ENCODE measurements at places on chromosomes 1 and 21.

- no peak for DNase-seq
These were observed 42.7 kb downstream of the CENPF start for GRCh38 chr1:214645712-214646111.

DNA sequence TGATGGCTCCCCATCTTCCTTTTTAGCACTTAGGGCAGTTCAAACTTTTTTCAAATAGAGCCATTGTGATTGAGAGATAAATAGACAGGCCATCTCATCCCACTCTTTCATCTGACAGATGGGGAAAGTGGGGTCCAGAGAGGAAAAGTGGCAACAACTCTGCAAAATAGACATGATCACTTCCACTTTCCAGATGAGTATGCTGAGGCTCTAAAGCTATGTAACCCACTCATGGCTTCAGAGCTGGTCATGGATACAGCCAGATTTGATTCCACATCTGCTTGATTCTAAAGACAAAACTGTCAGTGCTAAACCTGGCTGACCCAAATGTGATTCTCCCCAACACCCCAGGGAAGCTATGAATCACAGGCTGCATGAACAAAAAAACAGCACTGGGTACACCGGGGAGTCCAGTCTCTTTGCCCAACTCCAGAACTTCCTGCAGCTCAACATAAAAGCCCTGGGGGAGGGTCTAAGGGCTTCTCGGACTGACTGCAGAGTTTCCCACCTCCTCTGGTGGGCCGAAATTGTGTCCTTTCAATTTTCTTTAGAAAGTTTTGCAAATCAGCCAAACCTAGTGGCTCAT is 59.3 kb downstream of the PLPP3 start:
- no peak for DNase-seq

DNA sequence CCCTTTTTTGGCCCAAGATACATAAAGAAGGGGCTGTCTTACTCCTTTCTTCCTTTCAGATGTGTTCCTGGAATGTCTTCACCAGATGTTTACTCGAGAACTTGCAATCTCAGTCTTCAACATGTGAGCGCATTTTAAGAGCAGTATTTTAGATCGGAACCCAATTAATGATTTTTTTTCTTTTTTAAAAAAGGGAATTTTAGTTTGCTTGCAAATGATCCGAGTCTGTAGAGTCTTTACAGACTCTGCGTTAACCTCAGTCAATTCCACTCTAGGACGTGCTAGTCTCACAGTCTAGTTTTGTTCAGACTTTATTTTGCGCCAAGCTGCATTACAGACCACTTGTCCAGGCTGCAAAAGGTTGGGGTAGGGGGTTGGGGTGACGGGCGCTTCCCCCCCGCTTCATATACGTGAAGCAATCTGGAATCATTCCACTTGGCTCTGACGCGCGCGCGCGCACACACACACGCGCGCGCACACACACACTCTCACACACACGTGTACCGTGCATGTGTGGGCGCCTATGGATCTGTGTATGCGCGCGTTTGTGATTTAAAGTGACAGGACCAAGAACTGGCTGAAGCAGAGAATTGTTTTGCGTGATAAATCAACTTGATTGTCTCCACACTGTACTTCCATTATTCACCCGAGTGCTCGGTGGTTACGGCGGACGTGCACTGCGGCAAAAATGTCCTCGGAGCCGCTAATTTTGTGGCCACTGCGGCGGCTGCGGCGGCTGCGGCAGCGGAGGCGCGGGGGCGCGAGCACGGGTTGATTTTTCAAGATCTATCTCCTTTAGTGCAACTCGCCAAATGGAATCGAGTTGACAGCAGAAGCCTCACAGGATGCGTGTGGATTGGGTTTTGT is 25.6 kb upstream of the NFIA start:
- DNase-seq: peak; percentile 52

DNA sequence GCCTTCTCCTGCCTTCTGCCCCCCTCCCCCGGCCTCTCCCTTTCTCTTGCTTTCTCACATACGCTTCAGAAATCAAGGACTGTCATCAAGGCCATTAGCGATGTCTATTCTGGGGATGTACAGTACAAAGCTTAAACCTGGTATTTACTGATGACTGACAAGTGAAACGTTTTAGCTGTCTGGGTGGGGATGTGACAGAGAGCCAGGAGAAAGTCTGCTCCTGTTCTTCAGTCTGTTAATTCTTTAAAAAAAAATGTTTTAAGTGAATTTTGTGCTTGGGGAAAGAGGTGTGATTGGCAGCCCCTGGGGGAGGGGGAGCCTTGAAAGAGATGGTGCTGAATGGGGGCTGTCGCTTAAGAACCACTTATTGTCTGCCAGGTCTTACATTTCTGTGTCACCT is 283.0 kb upstream of the PLXNA2 start:
- no peak for DNase-seq

GRCh38 chr1:201248721-201249559 is 34.4 kb upstream of the PKP1 start:
- no peak for DNase-seq

- DNase-seq: peak; percentile 24
These were observed 106.9 kb downstream of the LTN1 start for GRCh38 chr21:28885853-28886177.

GRCh38 chr1:234724516-234725176 is 114.7 kb upstream of the IRF2BP2 start:
- no peak for DNase-seq

DNA sequence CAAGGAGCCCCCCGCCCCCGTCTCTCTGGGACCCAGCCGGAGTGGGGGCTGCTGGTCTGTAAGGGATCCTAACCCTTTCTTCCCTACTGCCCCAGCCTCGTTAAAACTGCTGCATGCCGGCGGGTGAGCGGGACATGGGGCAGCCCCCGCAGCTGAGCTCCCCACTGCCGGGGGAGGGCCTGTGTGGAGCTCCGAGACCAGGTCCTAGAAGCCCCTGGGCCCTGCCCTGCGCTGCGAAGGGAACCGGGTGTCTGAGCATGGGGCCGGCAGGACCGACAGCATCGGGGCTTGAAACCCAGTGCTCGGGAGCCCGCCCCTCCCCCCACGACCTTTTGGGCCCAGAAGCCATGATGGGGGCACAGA is 9.2 kb upstream of the COL6A1 start:
- no peak for DNase-seq

GRCh38 chr1:80048716-80049115 is 1042.2 kb upstream of the ADGRL4 start:
- no peak for DNase-seq

DNA sequence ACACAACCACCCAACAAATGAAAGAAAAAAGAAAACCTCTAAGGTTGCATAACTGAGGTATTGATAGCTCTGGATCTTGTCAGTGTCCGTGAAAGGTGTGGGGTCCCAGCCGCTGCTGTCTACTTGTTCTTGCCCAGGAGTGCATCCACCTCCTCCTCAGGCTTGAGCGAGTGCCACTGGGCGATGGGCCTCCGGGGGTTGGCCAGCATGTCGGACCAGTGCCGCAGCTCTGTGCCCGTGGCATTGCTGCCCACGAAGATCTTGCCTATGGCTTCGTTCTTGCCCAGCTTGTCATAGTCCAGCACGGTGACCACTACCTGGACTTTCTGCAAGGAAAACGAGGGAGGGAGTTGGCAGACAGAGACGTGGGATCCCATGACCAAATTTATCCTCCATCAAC is 113.6 kb downstream of the SYT2 start:
- DNase-seq: no peak

DNA sequence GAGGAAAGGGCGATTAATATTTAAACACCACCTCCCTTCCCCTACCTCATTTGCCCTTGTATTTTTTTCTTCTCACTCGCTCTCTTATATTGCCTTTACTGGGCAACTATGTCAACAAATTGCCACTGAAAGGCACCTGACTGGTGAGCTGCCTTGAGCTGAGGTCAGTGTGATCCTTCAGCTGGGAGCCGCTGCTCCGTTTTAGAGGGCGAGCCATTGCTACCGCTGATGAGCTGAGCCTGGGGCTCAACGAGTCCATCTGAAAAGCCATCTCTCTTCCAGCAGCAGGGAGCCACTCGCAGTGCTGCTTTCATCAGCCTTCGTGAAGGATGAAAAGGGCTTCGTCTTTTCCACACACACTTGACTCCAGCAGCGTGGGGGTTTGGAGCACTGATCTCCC is 108.0 kb upstream of the KIF26B start:
- DNase-seq: no peak

GRCh38 chr1:233459968-233460367 is 132.4 kb downstream of the MAP3K21 start:
- peak; percentile 2 for DNase-seq

DNA sequence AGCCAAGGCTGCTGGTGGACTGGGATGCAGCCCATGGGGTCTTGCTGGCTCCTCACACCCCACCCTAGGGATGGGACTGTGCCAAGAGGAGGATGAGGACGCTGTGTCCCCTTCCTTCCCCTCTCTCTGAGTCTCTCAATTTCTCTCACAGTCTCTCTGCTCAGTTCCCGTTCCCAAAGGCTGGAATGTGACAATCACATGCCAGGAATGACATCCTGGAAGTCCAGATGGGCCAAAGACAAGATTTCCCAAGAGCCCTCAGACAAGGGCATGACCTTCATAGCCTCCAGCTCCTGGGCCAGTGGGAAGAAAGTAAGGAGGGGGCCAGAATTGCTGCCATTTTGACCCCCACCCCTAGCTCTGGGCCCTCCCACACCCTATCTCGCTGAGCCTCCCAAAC is 7.6 kb upstream of the CDCP2 start:
- DNase-seq: peak; percentile 13

DNA sequence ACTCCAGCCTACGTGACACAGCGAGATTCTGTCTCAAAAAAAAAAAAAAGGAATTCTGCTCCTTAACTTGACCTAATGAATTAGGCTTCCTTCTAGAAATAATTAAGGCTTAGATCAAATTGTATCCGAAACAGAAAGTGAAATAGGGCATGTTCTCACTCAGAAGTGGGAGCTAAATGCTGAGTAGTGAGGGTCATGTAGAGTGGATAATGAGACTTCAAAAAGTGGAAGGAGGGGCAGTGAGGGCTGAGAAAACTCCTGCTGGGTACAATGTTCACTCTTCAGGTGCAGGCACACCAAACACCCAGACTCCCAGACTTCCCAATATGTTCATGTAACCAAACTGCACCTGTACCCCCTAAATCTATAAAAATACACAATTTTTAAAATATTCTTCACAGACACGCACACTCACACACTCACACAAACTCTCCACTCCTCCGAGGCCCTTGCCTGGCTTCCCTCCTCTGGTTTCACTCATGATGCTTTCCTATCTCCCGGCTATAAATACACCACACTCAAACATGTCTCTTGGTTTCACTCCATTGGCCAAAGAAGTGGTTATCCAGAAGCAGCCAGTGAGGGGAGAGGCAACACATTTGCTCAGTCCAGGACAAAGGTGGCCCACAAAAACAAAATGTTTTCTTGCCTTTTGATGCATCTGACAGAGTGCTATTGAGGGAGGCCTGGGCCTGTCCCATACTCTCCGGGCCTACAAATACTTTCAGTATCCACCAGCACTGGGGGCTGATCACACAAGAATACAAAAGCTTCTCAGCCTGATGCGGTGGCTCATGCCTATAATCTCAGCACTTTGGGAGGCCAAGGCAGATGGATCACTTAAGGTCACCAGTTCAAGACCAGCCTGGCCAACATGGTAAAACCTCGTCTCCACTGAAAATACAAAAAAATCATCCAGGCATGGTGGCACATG is 249.2 kb downstream of the TOMM20 start:
- DNase-seq: no peak

DNA sequence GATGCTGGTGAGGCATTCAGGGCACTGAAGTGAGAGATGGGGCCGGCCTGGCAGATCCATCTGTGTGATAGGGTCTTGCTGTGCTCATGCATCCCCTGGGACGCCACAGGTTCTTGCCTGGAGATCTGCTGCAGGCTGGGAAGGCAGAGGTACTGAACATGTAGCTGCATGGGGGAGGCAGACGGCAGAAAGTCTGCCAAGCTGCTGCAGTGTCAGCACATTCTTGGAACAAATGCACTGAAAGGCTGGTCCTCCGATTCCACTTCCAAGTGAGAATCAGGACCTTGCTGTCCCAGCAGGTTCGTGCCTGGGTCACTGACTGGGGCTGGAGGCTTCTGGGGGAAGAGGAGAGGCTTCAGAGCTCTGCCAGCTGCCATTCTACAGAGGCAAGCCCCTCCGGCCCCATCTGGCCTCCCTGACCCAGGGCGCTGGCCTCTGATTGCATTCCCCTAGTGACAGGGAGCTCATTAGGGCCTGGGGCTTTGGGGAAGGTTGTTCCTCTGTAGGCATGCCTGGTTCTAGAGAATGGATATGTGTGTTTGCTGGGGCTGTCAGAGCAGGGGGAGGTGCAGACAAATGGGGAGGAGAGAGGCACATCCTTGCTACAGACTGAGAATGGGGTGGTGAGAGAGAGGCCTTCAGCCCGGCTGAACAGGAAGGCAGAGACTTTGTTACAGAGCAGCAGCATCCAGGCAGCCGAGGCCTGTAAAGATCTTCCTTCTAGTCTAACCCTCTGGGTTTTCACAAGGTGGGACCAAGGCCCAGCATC is 174.0 kb downstream of the TRABD2B start:
- DNase-seq: no peak

- DNase-seq: no peak
These were observed 65.2 kb upstream of the ABCG1 start for GRCh38 chr21:42153746-42154145.

DNA sequence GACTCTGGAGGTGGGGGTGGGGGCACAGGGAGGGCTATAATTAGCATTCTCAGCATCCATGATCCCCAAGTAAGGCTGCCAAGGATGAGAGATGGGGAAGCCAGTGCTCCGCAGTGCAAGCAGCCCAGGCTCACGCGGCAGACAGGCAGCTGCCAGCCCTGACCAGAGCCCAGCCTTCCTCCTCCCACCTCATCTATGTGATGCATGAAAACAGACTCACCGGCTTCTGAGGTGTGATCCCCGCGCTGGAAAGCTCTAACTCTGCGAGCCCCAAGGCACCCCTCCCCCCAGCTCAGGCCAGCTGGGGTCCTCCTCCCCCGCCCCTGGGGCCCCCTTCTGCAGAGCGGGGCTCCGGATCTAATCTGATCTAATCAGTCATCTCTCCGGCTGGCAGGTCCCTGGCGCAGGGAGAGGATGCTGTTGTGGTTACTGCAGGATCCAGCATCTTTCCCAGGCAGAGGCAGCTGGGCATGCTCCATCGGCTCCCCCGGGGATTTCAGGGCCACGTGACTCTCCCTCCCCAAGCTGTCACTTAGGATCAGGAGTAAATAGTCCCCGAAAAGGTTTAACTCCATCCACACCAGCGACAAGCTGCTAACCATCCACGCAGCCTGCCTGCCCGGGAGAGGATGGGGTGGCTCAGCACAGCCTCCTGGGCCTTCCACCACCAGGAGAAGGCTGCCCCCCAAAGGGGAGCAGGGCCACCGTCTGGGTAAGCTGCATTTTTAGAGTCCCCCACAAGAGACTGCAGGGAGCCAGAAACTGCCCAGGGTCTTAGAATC is at the start of gene PLEKHA6:
Gene PLEKHA6 (minus strand): TSS at position 456 of the 782 bp plus-strand sequence. CDS start 86,202 bp downstream, outside the sequence.
- DNase-seq: peak; percentile 57

GRCh38 chr1:53272349-53272748 is 34.0 kb upstream of the MAGOH start:
- no peak for DNase-seq

- DNase-seq: no peak
These were observed 1.8 kb upstream of the DUSP12 start for GRCh38 chr1:161747801-161748200.

DNA sequence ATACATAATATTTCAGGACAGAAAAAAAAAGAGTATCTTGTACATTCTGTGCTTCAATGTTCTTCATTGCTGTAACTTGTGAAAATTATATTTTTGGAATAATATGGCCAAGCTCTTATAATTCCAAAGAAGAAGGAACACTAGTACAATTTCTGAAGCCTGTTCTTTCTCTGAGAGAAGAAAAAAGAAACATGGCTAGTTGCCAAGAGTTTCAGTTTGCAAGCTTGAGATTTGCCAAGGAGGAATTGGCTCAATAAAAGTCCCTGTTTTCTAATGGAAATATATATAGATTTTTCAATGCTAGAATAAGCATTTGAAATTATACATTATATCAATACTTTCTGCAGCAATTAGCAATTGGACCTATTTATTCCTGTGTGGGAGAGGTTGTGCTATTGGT is 285.2 kb upstream of the NEGR1 start:
- no peak for DNase-seq

Data from EL (cell line).